Spleen (tissue), 13 donors: ENCODE measurements at places on chromosomes 4 and X. TPM values are rescaled to one million over a fixed set of nuclear protein-coding genes. Genes with fewer than 3 reads are reported as not detected.

GRCh38 chr4:820230-821172, 5.4 kb downstream of the CPLX1 start:
- H3K27ac ChIP-seq, result no peak overlapping the region
- H3K36me3 ChIP-seq, result no peaks in the 10 kb centered on the region
- H3K27me3 ChIP-seq, result peaks cover 29% of the 10 kb centered on the region
- H3K4me1 ChIP-seq, result no peaks in the 10 kb centered on the region
- DNase-seq, result no peak

DNA sequence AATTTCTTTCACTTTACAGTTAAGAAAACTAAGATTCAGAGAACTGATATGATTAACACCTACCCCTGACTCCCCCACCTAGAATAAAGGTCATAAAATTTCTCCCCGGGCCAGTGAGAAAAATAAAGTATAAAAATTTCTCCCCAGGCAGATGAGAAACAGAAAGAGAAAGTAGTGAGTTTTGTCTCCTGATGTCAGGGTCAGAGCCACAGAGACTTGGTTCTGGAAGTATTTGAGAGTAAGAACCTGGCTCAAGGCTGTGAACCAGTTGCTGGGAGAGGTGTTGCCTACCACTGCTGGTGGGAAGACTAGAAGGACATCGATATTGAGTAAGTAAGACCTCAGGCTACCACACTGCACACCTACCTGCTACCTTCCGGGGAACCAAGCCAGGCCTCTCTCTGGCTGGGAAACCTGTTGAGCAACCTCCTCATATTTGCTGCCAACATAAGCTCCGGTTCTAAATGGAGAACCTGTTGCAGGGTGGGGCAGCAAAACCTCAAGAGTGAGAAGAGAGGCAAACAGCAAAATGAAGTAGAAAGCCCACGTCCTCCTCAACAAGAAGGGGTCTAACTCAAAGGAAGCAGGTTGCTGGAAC, 104.2 kb upstream of the PUDP start:
- peak overlapping the region; percentile 39 for H3K27ac ChIP-seq
- peaks cover 3% of the 10 kb centered on the region for H3K36me3 ChIP-seq
- peaks cover 4% of the 10 kb centered on the region for H3K4me1 ChIP-seq
- no peak for DNase-seq
- no peak overlapping the region for H3K4me3 ChIP-seq
- no peaks in the 10 kb centered on the region for H3K27me3 ChIP-seq

DNA sequence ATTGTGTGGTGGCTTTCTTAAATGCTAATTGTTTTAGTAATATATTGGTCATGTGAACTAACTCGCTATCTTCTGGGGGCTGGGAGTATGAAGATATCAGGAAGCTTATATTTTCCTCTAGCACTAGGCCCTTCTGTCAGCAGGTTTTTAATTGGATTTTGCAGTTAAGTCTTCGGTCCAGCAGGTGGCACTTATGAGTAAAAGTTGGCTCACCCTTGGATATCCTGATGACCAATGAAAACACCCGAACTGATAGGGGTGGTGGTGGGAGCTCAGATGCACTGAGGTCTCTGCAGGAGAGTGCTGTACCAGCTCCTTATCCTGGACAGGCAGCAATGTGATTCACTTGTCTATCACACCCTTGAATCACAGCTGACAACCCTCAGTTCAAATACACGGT, 1365.8 kb upstream of the DIAPH2 start:
- no peaks in the 10 kb centered on the region for H3K36me3 ChIP-seq
- H3K4me3 ChIP-seq, result no peak overlapping the region
- DNase-seq, result no peak
- H3K4me1 ChIP-seq, result no peaks in the 10 kb centered on the region
- no peak overlapping the region for H3K27ac ChIP-seq

- no peak for DNase-seq
- no peaks in the 10 kb centered on the region for H3K27me3 ChIP-seq
- H3K36me3 ChIP-seq, result no peaks in the 10 kb centered on the region
- H3K27ac ChIP-seq, result no peak overlapping the region
- no peaks in the 10 kb centered on the region for H3K4me1 ChIP-seq
- H3K4me3 ChIP-seq, result no peak overlapping the region
Measured at GRCh38 chrX:24110069-24110468, 39.5 kb upstream of the ZFX start.

The SAGE1 gene
- total RNA-seq, result not detected

The NOX1 gene
- not detected for total RNA-seq

The REELD1 gene
- total RNA-seq, result 2.9 TPM
